GM03348 (cell line): ENCODE measurements at places on chromosomes 2 and 18.
A peak's percentile ranks its signal among the peaks of the same experiment; 100 is the strongest.

GRCh38 chr18:79862562-79862961, 64.8 kb downstream of the KCNG2 start:
- DNase-seq, result no peak

GRCh38 chr2:79446313-79446712, 66.5 kb upstream of the CTNNA2 start:
- DNase-seq, result no peak

GRCh38 chr2:217732992-217733391, 269.8 kb downstream of the TNS1 start:
- DNase-seq, result peak; percentile 88

DNA sequence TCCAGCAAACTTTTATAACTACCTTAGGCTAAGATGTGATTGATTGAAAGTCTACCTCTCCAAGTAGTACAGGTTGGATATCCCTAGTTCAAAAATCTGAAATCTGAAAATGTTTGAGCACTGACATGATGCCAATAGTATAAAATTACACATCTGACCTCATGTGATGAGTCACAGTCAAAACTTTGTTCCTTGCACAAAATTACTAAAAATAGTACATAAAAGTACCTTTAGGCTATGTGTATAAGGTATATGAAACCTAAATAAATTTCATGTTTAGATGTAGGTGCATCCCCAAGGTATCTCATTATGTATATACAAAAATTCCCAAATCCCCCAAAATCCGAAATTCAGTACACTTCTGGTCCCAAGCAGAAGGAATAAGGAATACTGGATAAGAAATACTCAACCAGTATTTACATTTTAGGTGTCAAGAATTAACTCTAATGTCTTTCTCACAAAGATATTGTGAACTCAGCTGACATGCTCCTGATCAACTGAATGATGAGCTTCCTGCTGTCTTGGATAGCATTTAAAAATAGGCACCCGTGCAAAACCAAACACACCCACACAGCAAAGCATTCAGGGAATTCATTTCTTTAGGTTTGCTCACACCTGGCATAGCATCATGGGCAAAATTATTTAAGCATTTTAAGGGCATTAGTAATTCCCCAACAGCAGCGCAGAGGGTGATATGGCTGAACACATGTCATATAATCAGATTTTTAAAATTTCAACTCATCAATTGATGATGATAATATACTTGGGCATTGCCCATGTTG, 497.4 kb upstream of the MEIS1 start:
- no peak for DNase-seq

DNA sequence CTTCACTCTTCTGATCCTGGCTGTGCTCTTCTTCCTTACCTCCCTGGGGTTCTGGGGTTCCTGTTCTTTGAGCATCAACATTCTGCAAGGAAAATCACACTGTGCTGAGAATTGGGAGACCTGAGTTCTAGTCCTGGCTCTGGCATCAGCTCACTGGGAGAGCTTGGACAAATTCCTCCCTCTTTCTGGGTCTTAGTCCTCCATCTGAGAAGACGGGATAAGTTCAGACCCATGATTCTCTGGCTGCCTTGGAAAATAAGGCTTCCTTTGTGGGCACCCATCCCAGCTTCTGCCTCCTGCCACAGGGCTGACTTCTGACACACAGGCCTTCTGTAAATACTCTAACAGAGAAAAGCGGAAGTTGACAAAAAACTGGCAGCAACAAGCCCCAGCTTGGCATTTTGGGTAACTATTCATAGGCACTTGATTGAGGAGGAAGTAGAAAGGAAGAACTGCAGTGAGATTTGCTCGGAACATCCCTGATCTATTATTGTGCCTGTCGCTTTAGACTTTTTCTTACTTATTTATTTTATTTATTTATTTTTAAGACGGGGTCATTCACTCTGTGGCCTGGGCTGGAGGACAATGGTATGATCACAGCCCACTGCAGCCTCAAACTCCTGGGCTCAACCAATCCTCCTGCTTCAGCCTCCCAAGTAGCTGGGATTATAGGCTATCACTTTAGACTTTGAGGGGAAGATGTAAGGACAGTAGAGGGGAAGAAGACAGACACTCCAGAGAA, 7.9 kb downstream of the PCBP1 start:
- peak; percentile 73 for DNase-seq

GRCh38 chr18:58674159-58674558, 2.9 kb downstream of the MALT1 start:
- no peak for DNase-seq

DNA sequence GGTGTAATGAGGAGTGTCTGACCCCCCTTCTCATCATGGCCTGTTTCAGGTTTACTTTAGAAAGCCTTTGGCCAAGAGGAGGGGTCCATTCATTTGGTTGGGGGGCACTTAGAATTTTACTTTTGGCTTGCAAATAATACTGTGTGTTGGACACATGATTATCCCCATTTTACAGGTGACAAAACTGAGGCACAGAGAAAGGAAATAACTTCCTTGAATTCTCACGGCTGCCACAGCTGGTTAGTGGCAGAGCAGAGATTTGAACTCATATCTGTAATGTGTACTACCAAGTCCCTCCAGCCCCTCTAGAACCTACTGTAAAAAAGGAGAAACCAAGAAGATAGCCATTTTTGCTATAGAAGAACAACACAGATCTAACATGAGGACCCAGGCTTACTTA, 124.8 kb upstream of the NDUFV2 start:
- no peak for DNase-seq

DNA sequence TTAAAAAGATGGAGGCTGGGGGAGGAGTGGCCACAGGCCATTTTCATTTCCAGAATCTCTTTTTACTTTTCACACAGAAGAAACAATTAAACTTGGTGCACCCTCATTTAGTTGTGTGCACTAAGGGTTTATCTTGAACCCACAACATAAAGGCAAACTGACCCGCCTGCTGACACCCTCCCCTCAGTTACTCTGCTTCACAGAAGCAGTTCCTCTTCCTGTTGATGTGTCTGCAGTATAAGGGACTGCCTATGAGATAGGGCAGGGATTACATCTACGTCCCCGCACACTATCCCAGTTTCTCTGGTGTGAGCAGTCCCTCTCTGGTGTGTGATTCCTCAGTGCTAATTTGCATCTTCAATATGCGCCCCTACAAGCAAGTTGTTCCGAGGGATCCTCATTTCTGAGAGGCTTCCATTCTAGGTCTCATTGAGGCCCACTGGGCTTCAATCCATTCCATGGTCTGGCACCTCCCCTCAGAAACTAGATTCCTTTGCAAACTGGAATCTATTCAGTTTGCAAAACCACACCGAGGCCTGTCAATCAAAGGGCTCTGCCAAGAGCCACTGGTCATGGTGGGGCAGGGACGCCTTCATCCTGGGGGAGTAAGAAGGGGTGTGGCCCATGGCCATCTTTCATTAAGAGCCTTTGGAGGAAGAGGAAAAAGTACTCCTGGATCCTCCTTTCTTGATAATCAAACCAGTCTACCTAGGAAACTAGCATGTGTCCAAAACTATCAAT, 12.3 kb downstream of the CREG2 start:
- no peak for DNase-seq

GRCh38 chr2:147663153-147663961, 181.5 kb upstream of the ACVR2A start:
- DNase-seq, result no peak

DNA sequence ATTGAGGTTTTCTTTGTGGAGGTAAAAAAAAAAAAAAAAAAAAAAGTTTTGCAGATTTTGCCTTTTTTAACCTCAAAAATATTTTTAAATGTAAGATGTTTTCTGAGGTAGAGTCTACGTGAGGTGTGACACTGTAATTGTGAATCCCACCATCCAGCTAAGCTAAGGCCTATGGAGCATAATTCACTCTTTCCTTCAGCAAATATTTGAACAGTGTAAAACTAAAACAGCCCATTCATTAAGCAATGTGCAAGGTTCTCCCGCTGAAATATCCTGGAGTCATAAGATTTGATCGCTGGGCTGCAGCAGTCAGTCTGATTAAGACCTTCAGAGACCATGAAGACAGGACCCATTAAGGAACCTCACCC, 105.1 kb downstream of the HNRNPLL start:
- no peak for DNase-seq

- DNase-seq, result no peak
Measured at GRCh38 chr2:151756820-151757219, 22.5 kb upstream of the NEB start.

DNA sequence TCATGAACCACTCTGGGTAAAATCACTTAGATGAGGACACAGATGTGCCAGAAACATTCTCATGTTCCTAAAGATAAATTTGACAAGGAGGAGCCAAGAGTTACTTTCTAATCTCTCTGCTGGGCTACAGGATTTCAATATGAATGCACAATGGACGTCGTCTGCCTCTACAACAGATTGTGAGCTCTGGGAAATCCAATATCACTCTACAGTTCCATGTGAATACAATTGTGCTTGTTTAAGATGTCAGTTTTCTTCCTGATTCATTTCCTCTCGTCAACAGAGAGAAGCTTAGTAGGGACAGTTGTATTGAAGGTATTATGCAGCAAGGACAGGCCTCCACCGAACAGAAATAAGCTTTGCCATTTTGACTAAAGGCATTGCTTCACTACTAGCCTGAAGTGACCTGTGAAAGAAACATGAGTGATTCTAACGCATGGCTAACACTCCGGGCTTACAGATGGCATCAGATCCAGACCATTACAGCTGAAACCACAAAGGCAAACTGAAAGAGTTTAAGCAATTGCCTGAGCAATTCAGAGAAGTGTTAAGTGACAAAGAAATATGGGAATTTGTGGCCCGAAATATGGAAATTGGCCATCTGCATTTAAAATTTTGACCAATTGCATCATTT, 1591.5 kb downstream of the LRP1B start:
- DNase-seq, result no peak

- peak; percentile 11 for DNase-seq
Measured at GRCh38 chr2:144944546-144945220, 424.8 kb upstream of the ZEB2 start.

- DNase-seq, result no peak
Measured at GRCh38 chr2:88852753-88853402, 161.4 kb downstream of the RPIA start.

GRCh38 chr2:37529830-37530415, 141.5 kb downstream of the CDC42EP3 start:
- no peak for DNase-seq
